AG08396 (cell line): ENCODE measurements at places on chromosomes 7 and 10.

GRCh38 chr7:102304668-102305067 lies 18.0 kb downstream of the SH2B2 start:
- DNase-seq: no peak

DNA sequence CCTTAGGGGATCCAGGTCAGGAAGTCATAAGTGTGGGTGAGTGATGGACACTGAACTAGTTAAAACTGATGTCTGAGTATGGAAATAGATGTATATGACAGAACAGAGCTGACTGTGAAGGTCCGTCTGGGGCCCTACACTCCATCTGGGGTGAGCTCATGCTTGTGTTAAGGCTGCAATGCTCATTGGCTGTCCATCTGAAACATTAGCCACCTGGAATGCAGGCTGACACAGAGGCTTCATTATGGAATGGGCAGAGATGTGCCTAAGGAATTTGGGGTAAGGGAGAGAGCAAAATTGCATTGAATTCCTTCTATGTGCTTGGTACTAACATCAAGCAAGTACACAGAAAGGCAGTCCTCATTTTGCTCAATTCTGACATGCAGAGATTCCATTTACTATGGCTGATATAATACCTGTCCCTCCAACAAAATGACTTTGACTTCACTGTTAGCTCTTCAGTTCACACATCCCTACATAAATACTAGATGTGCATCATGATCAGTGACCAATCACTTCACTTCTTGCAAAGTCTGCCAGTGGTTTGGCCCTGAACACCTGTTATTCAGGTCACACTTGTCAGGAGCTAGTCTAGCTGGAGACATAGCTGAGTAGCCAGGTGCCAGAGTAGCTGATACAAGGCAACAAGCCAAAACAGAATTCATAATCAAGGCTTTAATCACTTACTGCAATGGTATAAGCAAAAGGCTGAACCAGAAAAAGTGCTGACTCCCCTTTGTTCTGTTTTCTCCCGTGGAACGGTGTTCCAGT lies 128.9 kb upstream of the VWC2 start:
- DNase-seq: no peak

DNA sequence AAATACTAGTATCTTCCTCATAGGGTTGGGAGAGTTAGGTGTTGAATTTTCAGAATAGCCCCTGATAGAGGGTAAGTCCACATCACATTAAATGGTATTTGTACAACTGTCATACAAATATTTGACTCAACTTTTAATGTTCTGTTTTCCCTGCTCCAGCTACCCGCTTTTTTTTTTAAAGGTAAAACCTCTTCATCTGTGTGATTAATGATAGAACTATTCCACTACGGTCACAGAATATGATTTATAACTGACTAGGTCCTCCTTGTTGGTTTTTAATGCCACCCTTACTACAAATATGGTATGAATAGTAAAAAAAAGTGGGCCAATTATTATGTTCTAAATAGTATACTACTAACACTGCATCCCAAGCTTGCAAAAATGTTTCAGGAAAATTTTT lies 15.6 kb upstream of the NRP1 start:
- no peak for DNase-seq

DNA sequence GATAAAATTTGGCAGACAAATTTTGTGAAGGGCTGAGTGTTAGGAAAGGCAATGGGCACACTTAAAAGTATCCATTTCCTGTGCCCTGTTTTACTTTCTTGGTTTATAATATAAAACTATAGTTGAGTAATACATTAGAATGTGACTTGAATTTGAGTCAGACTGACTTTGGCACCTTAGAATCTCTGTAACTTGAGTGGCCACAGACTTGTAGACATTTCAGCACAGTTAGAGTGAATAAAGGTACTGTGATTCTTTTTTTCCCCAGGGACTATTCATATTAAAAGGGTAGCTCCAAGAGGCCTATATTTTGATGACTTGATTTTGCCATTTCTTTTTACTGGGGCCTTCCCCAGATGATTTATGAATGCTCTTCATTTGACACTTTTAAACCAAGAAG lies 22.4 kb downstream of the GBF1 start:
- DNase-seq: no peak

DNA sequence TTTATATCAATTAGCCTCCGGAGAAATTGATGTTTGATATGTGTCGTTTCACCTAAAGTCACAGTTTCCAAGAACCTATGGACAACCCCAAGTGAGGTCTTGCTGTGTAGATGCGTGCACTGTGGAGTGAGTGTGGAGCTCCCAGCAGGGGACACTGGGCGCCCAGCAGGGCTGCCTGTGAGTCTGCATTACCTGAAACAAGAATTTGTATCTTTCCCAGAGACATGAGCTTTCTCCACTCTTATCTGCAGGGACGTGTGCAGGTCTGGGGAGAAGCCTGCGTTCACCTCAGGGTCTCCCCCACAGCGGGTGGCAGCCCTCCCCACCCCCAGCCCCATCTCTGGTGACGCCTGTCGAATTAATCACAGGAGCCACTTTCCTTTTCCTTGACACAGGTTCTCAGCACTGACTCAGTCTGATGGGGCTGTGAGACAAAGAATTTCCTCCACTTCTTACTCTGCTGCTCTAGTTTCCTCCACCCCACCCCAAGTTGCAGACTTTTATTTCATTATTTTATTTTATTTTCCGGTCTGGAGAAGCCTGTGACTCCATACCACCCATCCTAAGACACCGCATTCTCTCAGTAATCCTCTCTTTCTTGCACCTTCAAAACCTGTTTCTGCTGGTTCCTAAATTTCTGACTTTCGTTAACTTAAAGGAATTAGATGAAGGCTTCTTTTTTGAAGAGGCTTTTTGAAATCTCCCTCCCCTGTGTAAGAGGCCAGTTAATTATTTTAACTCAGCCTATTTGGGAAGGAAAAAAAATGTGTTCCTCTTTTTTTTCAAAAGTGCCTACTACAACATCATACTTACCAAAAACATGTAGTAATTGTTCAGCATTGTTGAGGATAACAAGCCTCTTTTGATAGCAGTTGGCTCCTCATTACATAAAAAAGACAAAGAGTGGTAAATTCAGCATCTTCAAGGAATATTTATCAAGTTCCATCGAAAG lies 17.0 kb upstream of the INSIG1 start:
- no peak for DNase-seq

DNA sequence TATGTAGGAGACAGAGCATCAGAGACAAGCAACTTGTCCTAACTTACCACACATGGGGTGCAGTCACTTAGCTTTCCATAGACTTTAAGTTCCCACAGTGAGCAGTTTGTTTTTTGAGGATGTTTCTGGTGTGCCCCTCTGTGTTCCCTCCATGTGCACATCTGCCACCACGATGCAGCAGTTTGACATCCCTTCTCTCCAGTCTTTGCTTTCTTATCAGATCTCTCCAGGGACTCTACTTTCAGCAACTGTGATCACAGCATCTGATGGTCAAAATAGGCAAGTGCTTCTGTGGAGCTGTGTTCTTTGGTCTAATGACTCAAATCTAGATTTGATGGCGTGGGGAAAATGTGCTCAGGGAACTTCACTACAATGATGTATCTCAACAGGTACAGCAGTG lies 96.5 kb upstream of the NAMPT start:
- DNase-seq: no peak

DNA sequence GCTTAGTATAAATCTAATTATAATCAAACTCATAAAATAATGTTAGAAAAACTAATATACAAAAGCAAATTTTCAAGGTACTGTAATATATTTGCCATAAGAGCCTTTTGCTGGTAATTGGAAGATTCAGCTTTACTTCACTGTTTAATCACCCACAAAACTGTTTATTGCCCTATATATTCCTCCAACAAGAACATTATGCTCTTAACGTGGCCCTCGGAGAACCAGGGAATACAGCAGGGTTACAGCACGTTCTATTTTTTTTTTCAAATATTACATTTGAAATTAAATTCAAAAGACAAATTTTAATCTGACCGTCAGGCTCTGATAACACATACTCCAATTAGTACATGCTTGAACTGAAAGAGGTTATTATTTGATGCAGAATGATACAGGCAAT lies 336.3 kb upstream of the LRRN3 start:
- no peak for DNase-seq

GRCh38 chr7:55533729-55534080 lies 38.6 kb downstream of the VOPP1 start:
- no peak for DNase-seq

- DNase-seq: no peak
Measured at GRCh38 chr7:124255041-124255655, 222.3 kb upstream of the TMEM229A start.

DNA sequence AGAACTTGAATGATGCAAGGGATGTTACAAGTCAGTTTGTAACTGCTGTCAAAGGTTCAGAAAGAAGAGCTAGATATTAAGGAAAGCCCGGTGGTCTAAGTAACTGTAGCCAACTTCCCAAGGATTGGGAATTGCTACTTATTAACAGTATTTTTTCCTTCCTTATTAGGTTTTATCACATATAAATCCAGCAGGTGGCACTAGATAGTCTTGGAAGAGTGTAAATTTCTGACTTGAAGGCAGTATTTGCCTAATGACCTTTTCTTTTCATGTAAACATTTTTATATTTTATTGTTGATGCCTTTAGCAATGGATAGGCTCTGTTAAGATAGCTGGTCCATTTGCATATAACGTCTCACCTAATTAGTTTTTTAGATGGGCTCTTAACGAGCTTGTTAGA lies 51.2 kb downstream of the ANLN start:
- DNase-seq: peak; percentile 31

DNA sequence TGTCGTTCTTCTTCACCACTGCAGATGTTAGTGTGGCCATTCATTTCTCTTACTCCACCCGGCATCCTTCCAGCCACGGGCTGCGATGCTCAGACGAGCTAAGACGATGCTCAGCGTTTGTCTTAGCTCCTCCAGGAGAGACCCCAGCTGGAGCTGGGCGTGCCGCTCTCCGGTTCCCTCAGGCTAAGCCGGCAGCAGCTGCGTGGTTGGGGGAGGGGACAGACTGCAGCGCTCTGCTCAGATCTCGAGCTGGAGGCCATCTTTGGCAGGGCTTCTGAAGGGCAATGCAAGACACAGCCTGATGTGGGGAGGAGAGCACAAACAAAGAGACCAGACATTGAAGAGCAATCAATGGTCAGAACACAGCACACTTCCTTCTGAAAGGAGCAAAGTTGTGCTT lies 4.8 kb downstream of the INA start:
- peak; percentile 29 for DNase-seq

DNA sequence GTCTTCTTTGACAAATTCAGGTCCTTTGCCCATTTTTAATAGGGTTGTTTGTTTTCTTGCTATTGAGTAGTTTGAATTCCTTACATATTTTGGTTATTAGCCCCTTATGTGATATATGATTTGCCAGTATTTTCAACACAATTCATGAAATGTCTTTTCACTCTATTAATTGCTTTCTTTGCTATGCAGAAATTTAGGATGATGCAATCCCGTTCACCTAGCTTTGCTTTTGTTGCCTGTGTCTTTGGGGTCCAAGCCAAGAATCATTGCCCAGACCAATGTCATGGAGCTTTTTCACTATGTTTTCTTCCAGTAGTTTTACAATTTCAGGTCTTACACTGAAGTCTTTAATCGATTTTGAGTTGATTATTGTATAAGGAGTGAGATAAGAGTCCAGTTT lies 154.5 kb downstream of the PAXIP1 start:
- no peak for DNase-seq

DNA sequence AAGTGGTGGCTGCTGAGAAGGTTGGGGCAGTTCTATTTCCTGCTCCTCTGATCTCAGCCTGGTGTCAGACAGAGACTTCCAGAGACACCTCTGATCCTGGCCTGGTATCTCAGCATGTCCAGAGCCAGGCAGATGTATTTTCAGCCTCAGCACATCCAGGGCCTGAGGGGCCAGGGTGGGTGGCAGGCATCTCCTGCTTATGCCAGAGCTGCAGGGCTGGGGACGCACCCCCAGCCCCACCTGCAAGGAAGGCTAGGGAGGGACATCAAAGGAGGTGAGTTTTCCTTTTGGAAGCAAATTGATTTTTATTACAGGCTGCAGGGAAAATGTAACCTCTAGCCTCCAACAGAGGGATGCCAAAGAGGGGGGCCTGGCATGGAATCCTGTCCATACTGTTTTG lies 36.7 kb downstream of the CFAP46 start:
- DNase-seq: no peak

GRCh38 chr10:28980264-28980663 lies 302.9 kb downstream of the BAMBI start:
- no peak for DNase-seq

DNA sequence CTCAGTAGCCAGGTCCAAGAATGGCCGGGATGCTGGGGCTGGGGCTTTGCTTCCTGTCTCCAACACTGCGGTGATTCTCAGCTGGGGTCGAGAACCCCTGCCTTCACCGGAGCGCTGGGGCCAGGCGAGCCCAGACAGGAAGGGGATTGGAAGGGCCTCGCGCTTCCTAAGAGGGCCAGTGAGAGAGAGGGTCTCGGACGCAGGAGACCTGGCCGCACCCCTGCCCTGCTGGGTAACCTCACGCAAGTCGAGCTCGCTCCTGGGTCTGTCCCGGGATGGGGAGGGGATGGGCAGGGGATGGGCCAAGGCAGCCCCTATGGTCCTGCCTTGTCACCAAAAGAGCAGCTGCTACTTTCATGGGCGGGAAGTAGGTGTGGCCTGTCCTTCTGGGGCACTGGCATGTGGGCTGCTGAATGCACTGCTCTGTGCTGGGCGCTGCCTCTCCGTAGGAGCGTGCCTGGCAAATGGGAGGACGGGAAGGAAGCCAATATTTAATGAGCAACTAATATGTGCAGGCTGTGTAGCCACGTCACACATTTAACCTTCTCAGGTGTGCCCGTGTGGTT lies 20.0 kb downstream of the KCNK18 start:
- DNase-seq: peak; percentile 37

DNA sequence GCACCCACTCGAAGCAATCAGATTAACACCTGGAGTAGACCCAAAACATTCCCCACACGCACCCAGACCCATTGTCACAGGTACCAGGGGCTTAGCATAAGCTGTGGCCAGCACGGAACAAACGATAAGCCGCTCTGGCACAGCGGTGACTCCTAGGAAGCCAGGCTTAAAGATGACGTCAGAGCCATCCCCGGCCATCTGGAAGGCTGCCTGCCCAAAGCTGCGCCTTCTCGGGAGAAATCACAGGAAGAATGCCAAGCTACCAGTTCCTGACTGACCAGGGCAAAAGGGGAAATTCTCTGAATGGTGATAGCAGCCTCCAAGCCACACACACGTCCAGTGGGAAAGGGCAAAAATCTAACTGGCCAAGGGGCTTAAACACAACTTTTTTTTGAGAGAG lies 13.0 kb upstream of the WIPI2 start:
- DNase-seq: peak; percentile 91

GRCh38 chr7:121871188-121871587 lies 1.8 kb upstream of the PTPRZ1 start:
- DNase-seq: no peak

DNA sequence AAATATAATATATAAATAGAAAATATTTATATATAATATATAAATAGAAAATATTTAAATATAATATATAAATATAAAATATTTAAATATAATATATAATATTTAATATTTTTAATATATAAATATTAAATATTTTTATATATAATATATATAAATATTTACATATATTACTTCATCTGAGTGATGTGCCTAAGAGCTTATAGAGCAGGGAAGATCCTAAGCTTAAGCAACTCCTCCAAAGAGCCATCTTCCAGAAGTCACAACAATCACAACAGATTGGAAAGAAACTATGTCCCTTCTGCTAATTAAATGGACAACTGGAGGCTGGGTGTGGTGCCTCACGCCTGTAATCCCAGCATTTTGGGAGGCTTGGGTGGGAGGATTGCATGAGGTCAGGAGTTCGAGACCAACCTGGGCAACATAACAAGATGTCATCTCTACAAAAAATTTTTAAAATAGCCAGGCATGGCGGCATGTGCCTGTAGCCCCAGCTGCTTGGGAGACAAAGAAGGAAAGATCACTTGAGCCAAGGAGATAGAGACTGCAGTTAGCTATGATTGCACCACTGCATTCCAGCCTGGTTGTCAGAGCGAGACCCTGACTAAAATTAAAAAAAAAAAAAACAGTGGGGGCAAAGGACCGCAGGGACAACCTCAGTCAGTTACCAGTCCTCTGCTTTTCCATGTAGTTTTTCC lies 198.7 kb downstream of the SKIDA1 start:
- DNase-seq: no peak
